CD8-positive, alpha-beta memory T cell (primary cell): ENCODE measurements at places on chromosomes 3 and 15.

GRCh38 chr3:186942168-186942567, 11.8 kb downstream of the ST6GAL1 start:
- H3K4me1 ChIP-seq = peaks cover 18% of the 10 kb centered on the region
- H3K27me3 ChIP-seq = no peaks in the 10 kb centered on the region
- H3K36me3 ChIP-seq = peaks cover 30% of the 10 kb centered on the region
- DNase-seq = no peak

DNA sequence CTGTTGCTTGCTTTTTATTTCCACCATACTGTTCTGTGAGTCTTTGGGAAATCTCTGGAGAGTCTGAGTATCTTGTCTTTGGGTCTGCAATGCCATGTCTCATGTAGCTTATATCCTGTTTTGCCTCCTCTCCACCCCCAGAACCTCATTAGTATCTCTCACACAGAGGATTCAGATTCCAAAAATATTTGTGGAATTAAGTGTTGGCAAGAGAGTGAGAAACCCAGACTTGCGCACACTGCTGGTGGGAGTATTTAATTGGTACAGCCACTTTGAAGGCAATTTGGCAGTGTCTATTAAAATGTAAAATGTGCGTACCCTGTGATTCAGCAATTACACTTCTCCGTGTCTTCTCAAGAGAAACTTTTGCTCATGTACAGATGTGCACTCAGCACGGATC, 68.6 kb downstream of the ZNF621 start:
- H3K27ac ChIP-seq = no peak overlapping the region
- H3K36me3 ChIP-seq = no peaks in the 10 kb centered on the region
- H3K4me3 ChIP-seq = no peak overlapping the region
- no peaks in the 10 kb centered on the region for H3K4me1 ChIP-seq
- no peak for DNase-seq
- no peaks in the 10 kb centered on the region for H3K27me3 ChIP-seq

- no peak for DNase-seq
- no peaks in the 10 kb centered on the region for H3K4me1 ChIP-seq
- no peaks in the 10 kb centered on the region for H3K27me3 ChIP-seq
- H3K4me3 ChIP-seq = no peak overlapping the region
- no peak overlapping the region for H3K27ac ChIP-seq
Observed at GRCh38 chr15:101483462-101483861, 6.0 kb downstream of the PCSK6 start.

- H3K36me3 ChIP-seq = no peaks in the 10 kb centered on the region
- no peak for DNase-seq
- H3K27ac ChIP-seq = no peak overlapping the region
- H3K4me1 ChIP-seq = peaks cover 33% of the 10 kb centered on the region
- no peaks in the 10 kb centered on the region for H3K27me3 ChIP-seq
Observed at GRCh38 chr3:12982619-12983101, 90.6 kb downstream of the IQSEC1 start.

GRCh38 chr3:71241246-71241901, 342.2 kb downstream of the FOXP1 start:
- H3K27ac ChIP-seq = no peak overlapping the region
- H3K4me3 ChIP-seq = no peak overlapping the region
- DNase-seq = no peak
- H3K36me3 ChIP-seq = no peaks in the 10 kb centered on the region
- H3K27me3 ChIP-seq = no peaks in the 10 kb centered on the region
- H3K4me1 ChIP-seq = peaks cover 9% of the 10 kb centered on the region

DNA sequence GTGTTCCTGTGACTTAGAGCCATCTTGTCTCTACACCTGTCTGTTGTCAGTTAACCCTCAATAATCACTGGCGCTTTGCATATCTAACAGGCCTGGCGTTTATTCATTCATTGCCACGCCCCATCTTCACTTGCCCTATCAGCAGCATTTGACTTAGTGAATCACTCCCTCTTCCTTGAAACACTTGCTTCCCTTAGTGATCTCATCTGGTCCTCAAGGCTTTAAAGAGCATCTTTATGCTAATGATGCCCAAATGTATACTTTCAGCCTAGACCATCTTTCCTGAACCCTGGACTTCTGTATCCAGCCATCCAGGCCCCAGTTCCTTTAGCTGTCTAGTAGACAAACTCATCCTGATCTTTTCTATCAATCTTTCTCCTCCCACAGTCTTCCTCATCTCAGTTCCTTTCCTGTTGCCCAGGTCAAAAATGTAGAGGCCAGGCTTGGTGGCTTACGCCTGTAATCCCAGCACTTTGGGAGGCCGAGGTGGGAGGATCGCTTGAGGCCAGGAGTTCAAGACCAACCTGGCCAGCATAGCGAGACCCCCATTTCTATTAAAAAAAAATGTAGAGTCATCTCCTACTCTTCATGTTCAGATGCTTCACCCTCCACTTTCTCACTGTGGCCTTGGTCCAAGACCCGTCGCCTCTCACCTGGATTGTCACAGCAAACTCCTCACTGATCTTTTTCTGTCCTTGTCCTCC, 1.4 kb upstream of the IGDCC4 start:
- peaks cover 9% of the 10 kb centered on the region for H3K4me1 ChIP-seq
- no peaks in the 10 kb centered on the region for H3K36me3 ChIP-seq
- H3K4me3 ChIP-seq = no peak overlapping the region
- H3K27me3 ChIP-seq = peaks cover 28% of the 10 kb centered on the region
- no peak overlapping the region for H3K27ac ChIP-seq
- no peak for DNase-seq
